Activated naive CD4-positive, alpha-beta T cell treated with anti-CD3 and anti-CD28 coated beads, Interleukin-2, amount 50 U/mL, for 16 hours (primary cell): ENCODE measurements at places on chromosomes 3 and 15.

- no peak for DNase-seq
These were observed 49.1 kb downstream of the PCOLCE2 start for GRCh38 chr3:142839831-142840230.

- no peak for DNase-seq
These were observed 43.0 kb downstream of the CDAN1 start for GRCh38 chr15:42693942-42694341.

GRCh38 chr3:95459706-95460105 lies 1354.7 kb upstream of the EPHA6 start:
- DNase-seq = no peak

DNA sequence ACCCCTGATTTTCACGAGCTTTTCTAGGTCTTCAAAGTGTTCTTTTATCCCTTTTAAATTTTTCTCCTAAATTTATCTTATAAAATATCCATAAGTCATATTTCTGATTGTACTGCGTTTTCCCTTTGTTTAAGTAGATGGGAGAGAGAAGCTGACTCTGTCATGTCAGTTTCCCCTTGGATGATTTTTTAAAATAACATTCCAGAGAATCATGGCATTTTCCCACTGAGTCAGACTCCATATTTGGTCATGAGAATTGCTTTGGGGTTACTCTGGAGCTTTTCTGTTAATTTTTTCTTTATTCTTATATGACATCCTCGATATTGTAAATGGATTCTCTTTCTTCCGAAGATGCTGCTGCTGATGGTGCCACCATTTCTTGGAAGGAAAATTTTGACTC lies 28.6 kb upstream of the UMPS start:
- no peak for DNase-seq

DNA sequence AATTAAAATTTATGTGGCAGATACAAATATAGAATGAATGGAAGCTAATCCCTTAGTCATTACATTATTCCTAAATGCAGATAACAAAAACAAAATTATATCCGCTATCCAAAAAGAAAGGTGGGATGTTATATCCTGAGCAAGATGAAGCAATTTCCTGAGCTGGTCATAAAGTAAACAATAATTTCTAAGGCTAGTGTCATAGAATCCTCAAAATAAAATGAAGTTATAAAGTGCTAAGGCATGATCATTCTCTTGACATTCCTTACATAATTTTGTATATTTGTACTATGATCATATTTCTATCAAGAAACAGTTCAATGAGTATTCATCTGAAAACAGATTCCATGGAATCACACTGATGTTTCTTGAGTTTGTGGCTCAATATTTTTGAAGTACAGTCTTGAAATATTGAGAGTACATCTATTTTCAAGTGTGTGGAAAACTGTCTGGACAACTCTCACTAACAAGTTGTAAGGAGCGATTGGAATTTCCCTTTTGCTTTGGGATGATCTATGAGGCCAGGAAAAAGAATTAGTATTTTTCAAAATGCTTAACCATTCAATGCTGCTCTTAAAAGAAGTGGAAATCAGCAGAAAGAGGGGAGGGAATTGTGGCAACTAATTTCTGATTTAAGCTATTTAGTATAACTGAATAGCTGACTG lies 92.4 kb downstream of the ABI3BP start:
- DNase-seq = no peak
